ENCODE measurements at places on chromosomes 7 and 10. TPM values are rescaled to one million over a fixed set of nuclear protein-coding genes. Genes with fewer than 3 reads are reported as not detected.

GRCh38 chr10:24669285-24669852 lies 54.3 kb downstream of the ARHGAP21 start:
- no peak for DNase-seq
- H3K27ac ChIP-seq = no peak overlapping the region
- H3K27me3 ChIP-seq = no peaks in the 10 kb centered on the region

DNA sequence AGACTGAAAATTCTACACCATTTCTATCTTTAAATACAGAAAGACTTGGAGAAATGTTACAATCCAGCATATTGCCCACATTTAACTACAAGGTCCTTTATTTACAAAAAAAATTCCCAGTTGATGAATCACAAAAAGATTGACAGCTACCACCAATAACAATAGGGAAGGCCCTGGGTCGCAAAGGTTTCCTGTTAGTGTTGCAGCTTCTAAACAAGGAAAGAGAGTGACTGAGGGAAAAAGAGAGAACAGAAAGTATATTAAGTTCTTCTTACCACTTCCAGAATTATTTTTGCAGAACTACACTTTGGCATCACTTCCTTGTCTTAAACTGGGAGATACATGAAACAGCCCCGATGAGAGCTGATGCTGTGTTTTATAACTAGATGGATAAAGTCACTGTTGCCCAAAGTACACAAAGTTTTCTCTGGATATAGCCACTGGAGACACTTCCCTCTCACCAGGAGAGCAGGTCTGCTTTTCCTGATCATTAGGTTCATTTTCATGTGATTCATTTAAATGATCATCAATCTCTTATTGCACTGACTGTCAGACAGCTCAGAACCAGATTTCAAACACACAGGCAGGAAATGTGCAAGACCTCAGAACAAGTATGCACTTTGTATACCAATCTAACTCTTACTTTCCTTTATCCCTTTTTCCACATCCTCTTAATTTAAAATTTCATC lies 57.0 kb downstream of the SHTN1 start:
- DNase-seq = no peak
- H3K27ac ChIP-seq = peak overlapping the region; percentile 91
- H3K36me3 ChIP-seq = peaks cover 29% of the 10 kb centered on the region
- no peaks in the 10 kb centered on the region for H3K27me3 ChIP-seq

The UCMA gene
- not detected for total RNA-seq

GRCh38 chr7:6398943-6399342 lies 48.8 kb downstream of the DAGLB start:
- H3K4me1 ChIP-seq = peaks cover 22% of the 10 kb centered on the region
- no peaks in the 10 kb centered on the region for H3K27me3 ChIP-seq
- H3K4me3 ChIP-seq = no peak overlapping the region
- peak overlapping the region; percentile 18 for H3K27ac ChIP-seq

The MBL2 gene
- not detected for total RNA-seq

DNA sequence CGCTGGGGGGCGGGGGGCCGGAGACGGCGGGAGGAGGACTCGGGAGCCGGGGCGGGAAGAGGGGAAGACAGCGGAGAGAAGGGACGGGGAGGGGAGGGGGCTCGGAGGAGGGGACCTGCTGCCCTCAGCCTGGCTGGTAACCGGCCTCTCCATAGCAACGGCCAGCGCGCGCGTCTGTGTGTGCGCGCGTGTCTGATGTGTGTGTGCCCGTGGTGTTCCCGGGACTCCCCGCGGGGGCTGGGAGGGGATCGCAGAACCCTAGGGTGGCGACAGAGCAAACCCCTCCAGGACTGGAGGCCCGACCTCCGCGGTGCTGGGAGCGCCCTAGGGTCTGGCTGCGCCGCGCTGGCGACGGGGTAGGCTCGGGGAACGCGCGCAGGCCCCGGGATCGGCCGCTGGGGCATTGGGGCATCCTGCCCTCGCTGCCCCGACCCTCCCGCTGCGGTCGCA lies 356.3 kb downstream of the DNAJB6 start:
- H3K4me3 ChIP-seq = no peak overlapping the region
- no peaks in the 10 kb centered on the region for H3K36me3 ChIP-seq
- peaks cover 9% of the 10 kb centered on the region for H3K4me1 ChIP-seq
- peak; percentile 81 for DNase-seq
- no peak overlapping the region for H3K27ac ChIP-seq

GRCh38 chr10:119650062-119650461 lies 1.1 kb upstream of the BAG3 start:
- peak overlapping the region; percentile 93 for H3K4me3 ChIP-seq
- no peak overlapping the region for H3K27ac ChIP-seq
- peaks cover 32% of the 10 kb centered on the region for H3K4me1 ChIP-seq
- DNase-seq = no peak
- H3K27me3 ChIP-seq = no peaks in the 10 kb centered on the region

GRCh38 chr10:28468707-28469483 lies 64.0 kb upstream of the WAC start:
- H3K27ac ChIP-seq = no peak overlapping the region
- H3K4me1 ChIP-seq = peaks cover 1% of the 10 kb centered on the region
- H3K36me3 ChIP-seq = no peaks in the 10 kb centered on the region
- DNase-seq = peak; percentile 59
- no peak overlapping the region for H3K4me3 ChIP-seq

The GLI3 gene
- total RNA-seq = 57.9 TPM

- DNase-seq = no peak
- H3K36me3 ChIP-seq = no peaks in the 10 kb centered on the region
- H3K27ac ChIP-seq = no peak overlapping the region
- no peak overlapping the region for H3K4me3 ChIP-seq
Measured at GRCh38 chr10:11154333-11154732, 136.7 kb downstream of the CELF2 start.

- H3K4me3 ChIP-seq = no peak overlapping the region
- H3K27ac ChIP-seq = no peak overlapping the region
- no peaks in the 10 kb centered on the region for H3K36me3 ChIP-seq
- H3K27me3 ChIP-seq = no peaks in the 10 kb centered on the region
- DNase-seq = no peak
- no peaks in the 10 kb centered on the region for H3K4me1 ChIP-seq
Measured at GRCh38 chr10:129851941-129852640, 112.0 kb downstream of the EBF3 start.

DNA sequence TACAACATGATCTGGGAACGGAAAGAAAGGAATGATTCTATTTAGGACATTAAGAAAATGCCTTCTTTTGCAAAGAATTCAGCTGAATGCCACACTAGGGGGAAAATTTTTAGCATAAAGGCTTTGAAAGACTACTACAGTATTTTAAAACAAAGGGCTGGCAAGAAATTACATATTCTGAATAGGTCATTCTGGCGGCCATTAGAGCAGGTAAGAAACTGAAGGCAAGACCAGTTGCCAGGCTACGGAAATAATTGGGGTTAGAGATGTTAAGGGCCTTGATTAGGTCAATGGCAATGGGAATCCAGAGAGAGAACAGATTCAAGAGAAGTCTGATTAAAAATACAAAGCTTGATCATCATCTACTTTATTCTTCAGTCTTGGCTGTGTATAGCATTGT lies 3.8 kb upstream of the HECTD2 start:
- no peak overlapping the region for H3K27ac ChIP-seq
- no peaks in the 10 kb centered on the region for H3K27me3 ChIP-seq
- no peak for DNase-seq
- H3K4me3 ChIP-seq = no peak overlapping the region
- peaks cover 21% of the 10 kb centered on the region for H3K4me1 ChIP-seq
- H3K36me3 ChIP-seq = peaks cover 2% of the 10 kb centered on the region

GRCh38 chr10:71382028-71382427 lies 14.7 kb upstream of the CDH23 start:
- peaks cover 52% of the 10 kb centered on the region for H3K27me3 ChIP-seq
- no peaks in the 10 kb centered on the region for H3K36me3 ChIP-seq
- no peaks in the 10 kb centered on the region for H3K4me1 ChIP-seq
- no peak overlapping the region for H3K4me3 ChIP-seq
- DNase-seq = no peak
